Stimulated activated effector memory CD8-positive, alpha-beta T cell treated with anti-CD3 and anti-CD28 coated beads, Interleukin-12 subunit alpha, Interleukin-12 subunit beta, amount 100 ng/mL, for 72 hours (primary cell): ENCODE measurements at places on chromosomes 16 and 17.

- DNase-seq = no peak
These were observed 44.9 kb downstream of the DNAH17 start for GRCh38 chr17:78532311-78532710.

DNA sequence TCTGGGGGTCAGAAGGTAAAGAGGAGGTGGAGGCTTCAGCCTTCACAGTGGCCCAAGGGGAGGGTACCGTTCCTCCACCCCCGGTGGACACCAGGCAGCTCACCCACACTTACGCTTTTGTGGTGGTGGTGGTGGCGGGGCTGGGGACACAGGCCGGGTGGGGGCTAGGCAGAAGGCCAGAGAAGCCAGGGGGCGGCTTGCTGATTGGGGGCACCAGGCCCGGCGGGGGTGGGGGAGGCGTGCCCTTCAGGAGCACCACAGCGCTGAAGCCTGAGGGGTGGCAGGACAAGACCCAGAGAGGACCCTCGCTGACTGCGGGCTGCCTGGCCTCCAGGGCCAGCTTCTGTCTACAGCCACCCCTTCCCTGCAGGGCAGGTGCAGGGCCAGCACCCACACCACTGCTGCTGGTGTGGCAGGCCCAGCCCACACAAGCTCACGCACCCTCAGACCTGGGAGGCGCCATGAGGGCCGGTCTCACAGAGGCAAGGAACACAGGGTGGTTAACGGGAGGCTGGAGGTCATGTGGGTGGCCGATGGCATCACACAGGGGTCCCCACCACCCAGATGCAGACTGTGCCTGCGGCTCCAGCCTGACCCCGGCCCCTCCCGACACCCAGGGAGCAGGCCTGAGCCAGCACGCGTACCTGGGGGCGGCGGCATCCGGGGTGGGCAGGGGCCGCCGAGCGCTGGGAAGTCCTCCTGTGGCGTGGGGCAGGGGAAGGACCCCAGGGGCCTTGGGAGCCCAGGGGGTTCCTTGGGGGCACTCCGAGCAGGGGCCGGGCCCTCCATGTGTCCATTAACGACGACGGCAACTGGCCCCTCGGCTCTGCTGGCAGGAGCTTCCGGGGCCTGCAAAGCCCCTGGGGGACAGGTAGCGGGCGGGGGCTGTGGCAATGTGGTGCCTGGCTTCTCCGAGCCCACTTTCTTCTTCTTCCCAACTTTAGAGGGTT, 9.4 kb downstream of the SYNGR3 start:
- no peak for DNase-seq

GRCh38 chr16:1277617-1278282, 21.9 kb downstream of the TPSD1 start:
- DNase-seq = no peak

DNA sequence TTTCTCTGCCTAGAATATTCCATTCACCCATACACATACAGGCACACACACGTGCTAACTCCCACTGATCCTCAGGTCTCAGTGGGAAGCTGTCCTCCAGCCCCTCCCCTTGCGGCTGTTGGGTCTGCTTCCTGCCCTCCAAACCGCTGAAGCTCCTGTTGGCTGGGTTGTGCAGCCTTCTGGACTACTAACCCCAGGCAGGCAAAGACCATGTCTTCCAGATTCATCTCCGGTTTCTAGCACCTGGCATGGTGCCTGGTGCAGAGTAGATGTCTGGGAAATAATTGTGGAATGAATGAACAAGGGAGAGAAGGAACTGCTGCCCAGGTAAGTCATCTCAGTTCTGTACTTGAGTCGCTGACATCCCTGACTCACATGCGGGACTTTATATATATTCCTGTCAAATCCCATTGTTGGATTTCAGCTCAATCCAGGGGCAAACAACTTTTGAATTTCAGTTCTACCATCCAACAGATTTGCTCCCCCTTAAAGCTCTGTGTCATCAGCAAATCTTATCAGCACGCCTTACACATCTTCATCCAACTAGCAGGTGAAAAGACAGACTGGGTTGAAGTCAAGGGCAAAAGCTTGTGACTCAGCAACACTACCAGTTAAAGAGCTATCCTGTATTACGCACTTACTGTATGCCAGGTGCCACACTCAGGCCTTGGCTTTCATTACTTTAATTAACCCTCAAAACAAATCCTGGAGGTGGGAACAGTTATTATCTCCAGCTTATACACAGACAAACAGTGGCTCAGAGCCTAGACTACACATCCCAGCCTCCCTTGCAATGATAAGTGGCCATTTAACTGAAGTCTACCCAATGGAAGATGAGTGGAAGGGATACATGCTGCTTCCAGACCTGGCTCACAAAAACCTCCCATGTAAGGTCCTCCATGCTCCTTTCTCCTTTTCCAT, 51.1 kb downstream of the SRCIN1 start:
- no peak for DNase-seq

- DNase-seq = no peak
These were observed 14.4 kb downstream of the NDUFAF8 start for GRCh38 chr17:81253358-81254131.

DNA sequence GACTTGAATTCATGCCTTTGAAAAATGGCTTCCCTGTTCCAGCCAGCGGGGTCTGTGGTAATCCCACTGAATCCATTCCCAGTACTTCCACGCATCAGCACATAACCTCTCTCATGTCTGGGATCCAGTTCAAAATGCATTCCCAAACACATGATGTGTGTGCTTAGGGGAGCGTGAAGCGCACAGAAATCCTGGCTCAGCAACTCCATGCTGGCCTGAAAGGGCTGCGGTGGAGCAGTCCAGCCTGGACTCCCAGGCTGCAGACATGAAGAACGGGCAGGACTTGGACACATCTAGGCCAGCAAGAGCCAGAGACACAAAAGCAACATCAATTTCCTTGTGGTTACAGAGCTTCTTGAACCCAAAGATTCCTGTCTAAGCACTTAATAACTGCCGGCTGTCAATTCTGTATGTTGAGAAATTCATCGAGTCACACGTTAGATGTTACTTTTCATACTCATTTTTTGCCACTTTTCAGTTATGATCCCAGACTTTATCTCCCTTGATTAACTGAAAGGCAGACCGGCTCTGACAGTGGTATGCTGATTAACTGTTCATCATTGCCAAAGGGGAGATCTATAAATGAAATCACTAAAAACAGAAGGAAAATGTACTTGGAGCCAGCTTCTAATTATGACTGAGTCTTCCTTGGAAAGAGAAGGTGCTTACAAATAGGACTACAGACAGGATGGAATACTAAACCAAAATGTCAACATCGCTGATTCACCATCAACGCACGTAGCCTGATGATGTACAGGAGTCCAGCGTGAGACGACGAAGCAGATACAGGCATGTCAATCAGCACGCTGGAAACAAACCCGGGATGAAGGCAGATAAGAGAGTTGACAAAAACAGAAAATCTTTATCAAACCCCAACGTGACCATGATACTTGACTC, 23.0 kb downstream of the NSMCE1 start:
- DNase-seq = no peak

GRCh38 chr16:53913920-53914319, 210.0 kb downstream of the FTO start:
- DNase-seq = no peak

DNA sequence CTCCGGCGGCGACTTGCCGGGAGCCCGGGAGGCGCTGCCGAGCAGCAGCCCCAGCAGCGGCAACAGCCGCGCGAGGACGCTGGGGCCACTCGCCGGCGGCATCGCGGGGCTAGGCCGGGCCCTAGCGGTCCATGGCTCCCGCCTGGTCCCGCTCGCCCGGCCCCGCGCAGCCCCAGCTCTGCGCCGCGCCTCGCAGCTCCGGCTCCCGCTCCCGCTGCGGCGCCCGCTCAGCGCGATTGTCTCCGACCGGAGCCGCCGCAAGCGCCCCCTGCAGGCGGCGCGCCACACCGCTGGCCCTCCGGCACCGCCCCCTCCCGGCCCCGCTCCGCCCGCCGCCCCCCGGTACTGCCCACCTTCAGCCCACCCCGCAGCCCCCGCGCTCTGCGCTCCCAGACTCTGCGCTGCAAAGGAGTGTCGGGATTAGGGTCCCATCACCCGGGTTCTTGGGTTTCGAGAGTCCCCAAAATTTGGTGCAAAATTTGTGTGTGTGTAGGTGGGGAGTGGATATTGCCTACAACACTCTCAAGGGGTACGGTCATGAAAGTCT, at the start of gene FAM171A2:
Gene FAM171A2 (minus strand): TSS at position 241 of the 547 bp plus-strand sequence. CDS start 139 bp downstream, at position 102.
- peak; percentile 76 for DNase-seq

DNA sequence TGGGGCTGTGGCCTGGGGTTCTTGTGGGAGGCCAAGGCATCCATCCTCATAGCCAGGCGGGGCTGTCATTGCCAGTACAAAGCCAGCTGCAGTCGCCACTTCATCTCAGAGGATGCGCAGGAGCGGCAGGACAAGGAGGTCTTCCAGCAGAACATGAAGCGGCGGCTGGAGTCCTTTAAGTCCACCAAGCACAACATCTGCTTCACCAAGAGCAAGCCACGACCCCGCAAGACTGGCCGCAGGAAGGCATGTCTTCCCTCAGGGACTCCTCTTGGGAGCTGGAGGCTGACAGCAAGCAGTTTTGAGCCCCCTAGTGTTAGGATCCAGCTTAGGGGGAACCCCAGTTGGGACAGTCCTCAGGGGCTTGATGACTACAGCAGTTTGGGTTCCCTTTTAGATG, 15.1 kb upstream of the PLEKHG4 start:
- DNase-seq = no peak

DNA sequence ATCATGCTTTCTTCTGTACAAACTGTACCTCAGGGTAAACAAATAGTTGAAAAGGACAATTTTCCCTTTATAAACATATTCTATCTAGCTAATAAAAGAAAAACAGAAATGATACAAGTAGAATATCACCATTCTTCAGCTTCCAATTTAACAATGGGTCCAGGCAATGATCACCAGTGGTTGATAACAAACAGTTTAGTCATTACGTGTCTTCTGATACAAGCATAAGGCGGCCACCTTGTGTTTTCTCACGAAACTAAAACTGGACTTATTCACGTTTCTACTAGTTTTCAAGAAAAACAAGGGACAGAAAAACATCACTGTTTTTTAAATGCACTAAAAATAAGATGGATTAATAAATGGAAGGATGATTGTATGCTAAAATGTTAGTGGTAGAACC, 58.3 kb downstream of the STH start:
- no peak for DNase-seq

- DNase-seq = no peak
These were observed 7.0 kb downstream of the TMC8 start for GRCh38 chr17:78137392-78138203.

DNA sequence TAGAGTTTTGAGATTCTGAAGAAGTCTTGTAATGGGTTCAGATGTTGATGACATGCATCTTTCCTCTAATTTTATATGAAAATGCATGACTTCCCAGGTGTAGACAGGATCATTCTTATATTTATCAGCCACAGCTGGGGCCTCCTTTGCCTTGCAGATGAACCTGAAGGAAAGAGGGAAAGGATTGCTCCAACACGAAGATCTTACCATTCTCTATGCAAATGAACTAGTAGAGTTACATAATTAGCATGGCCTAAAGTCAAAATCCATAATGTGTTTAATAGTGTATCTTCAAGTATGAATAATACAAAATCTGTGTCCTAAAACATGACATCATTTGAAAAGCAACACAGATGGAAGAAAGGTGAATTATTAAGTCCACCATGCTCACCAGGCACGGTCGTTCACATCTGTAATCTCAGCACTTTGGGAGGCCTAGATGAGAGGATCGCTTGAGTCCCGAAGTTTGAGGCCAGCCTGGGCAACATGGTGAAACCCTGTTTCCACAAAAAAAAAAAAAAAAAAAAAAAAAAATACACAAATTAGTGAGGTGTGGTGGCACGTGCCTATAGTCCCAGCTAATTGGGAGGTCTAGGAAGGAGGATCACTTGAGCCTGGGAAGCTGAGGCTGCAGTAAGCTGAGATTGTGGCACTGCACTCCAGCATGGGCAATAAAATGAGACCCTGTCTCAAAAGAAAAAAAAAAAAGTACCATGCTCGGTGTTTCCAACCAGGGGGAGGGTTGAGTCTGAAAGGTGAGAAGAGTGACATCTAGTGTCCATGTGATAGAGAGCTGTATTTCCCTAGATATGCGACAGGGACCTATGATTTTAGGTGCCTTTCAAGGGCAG, 6.3 kb downstream of the VWA3A start:
- no peak for DNase-seq

DNA sequence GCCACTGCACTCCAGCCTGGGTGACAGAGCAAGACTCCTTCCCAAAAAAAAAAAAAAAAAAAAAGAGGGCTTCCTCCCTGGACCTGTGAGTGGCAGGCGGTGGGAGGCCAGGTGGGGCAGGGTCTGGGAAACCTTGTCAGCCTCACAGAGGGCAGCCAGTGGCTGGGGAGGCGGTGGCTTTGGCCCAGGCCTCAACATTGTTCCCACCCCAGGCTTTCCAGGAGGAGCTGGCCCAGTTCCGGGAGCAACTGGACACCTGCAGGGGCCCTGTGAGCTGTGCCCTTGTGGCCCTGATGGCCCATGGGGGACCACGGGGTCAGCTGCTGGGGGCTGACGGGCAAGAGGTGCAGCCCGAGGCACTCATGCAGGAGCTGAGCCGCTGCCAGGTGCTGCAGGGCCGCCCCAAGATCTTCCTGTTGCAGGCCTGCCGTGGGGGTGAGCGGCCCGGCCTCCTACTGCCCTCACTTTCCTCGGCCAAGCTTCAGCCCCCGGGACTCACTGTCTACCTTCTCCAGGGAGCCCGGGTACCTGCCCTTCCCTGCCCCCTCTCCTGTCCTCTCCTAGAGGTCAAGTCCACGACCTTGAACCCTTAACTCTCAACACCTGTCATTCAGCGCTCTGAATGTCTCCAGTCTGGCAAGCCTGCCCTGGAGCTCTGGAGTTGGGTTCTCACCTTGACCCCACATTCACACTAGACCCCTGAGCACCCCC, 12.4 kb downstream of the ZNF213 start:
- DNase-seq = no peak

DNA sequence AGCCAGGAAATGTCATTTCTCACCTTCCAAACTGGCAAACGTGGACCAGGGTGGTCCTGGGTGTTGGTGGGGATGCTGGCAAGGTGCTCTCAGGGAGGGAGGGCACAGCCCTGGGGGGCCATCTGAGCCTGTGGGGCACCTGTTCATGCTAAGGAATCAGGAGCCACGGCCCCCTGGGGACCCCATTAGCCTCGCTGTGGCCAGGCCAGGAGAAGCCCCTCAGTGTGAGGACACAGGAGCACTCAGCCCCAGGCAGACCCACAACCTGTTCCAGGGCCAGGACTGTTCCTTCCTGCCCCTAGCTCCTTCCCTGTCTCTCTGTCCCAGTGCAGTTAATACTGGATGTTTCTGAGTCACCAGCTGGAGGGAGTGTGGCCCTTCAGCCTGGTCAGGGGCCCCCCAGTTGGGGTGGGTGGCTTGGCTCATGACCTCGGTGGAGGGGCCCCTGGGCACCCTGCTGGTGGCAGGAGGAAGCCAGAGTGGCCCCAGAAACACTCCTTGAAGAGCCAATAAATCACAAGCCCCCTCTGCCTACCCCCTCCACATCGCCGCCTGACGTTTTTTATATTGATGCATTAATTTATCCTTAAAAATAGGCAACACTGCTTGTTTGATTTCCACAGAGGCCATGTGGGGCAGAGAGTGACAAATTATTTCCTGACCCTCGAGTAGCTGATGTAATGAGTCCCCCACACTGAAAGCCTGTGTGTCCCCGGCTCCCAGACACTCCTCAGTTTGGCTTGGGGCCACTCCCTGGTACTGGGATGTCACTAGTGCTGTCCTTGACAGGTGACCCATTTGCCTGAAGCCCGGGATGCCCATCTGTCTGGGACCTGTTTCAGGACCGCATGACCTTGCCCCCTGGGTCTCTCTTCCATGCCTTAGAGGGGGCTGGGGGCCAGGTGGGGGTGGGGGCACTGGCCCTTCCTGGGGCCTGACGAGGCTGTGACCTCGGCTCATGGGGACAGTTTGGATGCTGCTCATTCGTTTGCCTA, 22.3 kb downstream of the ACTG1 start:
- no peak for DNase-seq

GRCh38 chr16:88669980-88670379, 7.1 kb upstream of the MVD start:
- no peak for DNase-seq

- DNase-seq = no peak
These were observed 12.1 kb downstream of the DUS2 start for GRCh38 chr16:68035227-68035626.
